ENCODE measurements at places on chromosomes 6 and 20.

- DNase-seq = no peak
Measured at GRCh38 chr6:37861452-37861851, 41.9 kb downstream of the ZFAND3 start.

GRCh38 chr6:148538261-148539190, 195.9 kb downstream of the SASH1 start:
- peak; percentile 69 for DNase-seq

DNA sequence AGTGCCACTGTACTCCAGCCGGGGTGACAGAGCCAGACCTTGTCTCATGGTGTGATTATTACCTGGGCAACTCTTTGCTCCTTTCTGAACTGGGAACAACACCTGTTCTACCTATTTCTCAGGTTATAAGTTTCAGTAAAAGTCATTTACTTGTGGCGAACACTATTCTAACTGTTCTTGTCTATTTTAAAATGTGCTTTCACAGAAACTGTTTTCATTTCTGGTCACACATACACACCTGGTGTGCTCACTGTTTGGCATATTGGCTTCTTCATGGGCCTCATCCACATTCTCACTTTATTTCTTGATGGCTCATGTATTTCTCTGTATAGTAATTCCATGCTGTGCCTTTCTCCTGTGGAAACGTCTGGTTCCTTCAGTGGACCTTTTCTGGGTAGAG, 30.5 kb upstream of the XRN2 start:
- no peak for DNase-seq

- DNase-seq = no peak
Measured at GRCh38 chr20:14649662-14650061, 312.2 kb upstream of the FLRT3 start.

GRCh38 chr6:80356545-80356944, 250.1 kb downstream of the BCKDHB start:
- no peak for DNase-seq

- no peak for DNase-seq
Measured at GRCh38 chr6:165988757-165989456, 178.7 kb downstream of the TBXT start.

- no peak for DNase-seq
Measured at GRCh38 chr20:35830264-35830663, 58.4 kb downstream of the PHF20 start.

- no peak for DNase-seq
Measured at GRCh38 chr6:131167773-131168172, 32.5 kb downstream of the AKAP7 start.

- DNase-seq = peak; percentile 78
Measured at GRCh38 chr6:41503827-41504465, 42.2 kb upstream of the FOXP4 start.

- no peak for DNase-seq
Measured at GRCh38 chr20:59783641-59784010, 149.8 kb downstream of the SYCP2 start.

GRCh38 chr20:54029176-54029575, 41.2 kb downstream of the BCAS1 start:
- DNase-seq = no peak

Data from EL (cell line).